ENCODE measurements at places on chromosomes 3 and 15. TPM values are rescaled to one million over a fixed set of nuclear protein-coding genes. Genes with fewer than 3 reads are reported as not detected.

DNA sequence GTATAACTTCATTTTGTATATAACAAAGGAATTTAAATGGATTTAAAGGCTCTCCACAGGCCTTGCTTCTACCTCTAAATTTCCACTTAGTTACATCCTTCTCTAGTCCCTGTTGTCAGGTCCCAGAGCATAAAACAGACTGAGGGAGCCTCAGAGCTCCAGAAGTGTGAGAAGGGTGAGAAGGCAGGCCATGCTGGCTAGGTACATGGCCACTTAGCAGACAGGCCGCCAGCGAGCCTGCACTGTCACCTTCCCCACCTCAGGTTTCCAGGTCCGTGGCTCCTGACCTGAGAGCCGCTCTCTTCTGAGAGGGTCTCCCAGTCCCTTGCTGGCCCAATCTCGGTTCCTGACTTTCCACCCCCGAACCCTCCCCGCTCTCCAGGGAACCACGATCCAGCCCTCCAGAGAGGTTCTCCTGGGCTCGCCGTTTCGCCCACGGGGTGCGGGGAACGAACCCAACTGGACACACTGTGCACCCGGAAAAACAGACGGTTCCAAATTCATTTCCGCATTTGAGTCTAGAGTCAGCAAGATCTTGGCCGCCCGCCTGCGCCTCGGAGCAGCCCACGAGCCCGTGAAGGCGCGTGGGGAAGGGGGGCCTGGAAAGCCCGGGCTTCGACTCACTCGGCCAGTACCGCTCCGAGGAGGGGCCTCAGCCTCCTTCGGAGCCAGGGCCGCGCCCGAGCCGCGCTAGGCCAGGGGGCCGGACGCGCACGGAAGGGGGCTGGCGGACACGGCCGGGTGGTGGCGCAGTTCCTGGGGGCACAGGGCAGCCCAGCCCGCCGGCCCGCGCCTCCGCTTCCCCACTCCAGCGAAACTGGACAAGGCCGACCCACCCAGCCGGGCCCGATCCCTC is 16.7 kb upstream of the SOX2 start:
- peak; percentile 57 for DNase-seq

DNA sequence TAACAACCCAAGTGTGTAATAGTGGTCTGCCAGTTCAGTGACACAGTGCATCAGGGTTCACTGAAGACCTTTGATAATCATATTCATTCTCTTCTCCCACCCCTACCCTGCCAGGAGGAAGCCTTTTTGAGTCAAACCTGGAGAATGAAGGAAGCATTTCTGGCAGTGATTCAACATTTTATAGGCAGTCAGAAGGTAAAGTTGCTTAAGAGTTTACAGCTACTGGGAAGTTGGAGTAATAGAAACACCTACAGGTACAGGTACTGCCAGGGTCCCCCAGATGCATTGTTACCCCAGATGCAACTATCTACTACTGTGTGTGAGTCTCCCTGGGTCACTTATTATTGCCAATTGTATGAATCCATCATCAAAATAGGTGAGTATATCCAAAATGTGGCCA is 146.9 kb upstream of the EIF1B start:
- DNase-seq, result no peak

DNA sequence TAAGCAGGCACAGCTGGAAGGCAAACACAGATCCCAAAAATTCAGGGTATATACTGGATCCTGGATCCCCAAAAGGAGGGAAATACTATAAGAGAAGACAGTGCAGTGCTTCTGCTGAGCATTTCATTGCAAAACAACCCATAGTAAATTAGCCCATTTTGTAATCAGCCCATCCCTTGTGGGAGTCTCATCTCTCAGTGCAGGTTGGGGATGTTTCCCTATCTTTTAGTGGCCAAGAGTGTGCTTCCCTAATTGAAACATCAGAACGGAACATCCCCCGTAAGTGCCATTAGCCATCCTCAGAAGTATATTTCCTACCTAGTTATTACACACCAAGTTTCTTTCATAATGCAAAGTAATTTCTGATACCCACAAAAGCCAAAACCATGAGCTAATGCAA is 11.2 kb upstream of the MTMR14 start:
- no peak for DNase-seq

DNA sequence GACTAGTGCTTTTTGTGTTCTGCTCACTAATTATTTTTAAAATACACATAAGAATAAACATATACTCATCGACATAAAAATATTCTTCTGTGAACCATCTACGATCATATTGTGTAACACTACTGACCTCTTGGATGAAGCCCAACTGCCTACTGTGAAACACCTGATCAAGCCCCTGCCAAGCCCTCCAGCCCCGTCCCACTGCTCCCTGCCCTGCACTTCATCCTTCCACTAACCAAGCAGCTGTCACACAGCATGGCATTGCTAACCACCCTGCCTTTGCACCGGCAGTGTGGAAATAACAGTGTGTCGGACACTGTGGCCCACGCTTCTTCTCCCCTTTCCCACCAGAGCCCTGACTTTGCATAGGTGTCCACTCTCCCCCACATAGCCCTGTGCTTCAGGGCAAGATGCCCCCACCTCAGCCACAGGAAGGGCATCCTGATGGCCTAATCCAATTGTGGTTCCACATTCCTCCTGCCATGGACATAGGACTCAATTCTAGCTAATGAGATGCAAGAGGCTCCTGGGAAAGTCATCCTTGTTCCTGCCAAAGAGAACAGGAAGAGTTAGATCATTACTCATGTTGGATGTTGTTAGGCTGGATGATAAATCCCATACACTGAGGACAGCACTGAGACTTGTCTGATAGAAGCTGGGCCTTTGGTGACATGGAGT is 35.0 kb upstream of the ARID3B start:
- DNase-seq, result no peak

- DNase-seq, result peak; percentile 24
Observed at GRCh38 chr15:91435113-91435512, 335.1 kb downstream of the SV2B start.

DNA sequence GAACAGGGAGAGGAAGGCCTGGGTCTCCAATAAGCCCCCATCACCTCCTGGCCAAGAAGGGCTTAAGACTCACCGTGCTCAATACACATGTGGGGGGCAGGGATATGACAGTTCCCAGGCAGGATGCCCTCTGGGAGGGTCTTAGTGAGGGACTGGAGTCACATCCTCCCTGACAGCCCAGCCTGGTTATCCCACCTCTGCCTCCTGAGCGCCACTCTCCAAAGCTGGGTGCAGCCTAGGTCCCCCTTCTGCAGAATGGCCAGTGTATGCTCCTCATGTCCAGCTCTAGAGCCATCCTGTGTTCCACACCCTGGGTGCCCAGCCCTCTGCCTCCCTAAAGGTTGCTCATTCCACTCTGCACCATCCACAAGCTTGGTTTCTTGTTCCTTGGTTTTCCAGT is 1.2 kb upstream of the SHISA5 start:
- DNase-seq, result no peak

DNA sequence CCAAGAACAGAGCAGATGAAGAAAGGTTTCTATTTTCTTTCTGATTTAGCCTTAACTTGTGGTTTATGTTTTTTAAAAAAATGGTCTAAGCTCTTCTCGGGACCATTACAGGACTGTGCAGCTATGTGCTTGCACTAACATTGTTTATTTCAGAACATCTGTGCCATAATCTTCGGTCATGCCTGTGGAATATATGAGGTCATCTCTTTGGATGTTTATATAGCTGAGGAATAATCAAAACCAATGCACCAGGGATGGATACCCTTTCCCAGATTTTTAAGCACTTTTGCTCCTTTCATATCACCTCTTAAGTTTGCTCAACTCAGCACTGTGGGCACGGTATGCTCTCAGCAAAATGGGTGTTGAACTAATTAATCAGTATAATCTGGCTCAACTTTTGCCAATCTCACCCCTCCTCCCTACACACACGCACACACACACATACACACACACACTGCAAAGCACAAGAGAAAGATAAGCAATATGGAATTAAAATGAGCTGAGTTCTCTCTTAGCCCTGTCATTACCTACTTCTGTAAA is 268.5 kb upstream of the TMC3 start:
- peak; percentile 97 for DNase-seq

DNA sequence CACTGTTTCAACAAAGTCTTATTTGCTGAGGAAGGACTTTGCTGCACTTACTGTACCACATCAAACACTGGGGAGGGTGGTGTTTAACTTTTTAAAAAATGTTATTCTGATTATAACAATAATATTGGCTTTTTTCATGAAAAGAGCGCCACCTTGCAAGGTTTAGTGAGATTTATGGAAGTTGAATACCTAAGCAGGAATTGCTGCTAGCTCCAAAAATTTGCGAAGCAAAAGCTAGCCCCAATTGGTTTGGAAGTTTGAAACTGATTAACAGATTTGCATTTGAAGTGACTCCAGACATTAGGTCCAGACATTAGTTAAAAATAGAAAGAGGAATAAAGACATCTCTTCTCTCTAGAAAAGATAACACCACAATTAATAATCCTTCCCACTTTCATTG is 6.7 kb downstream of the ZIC1 start:
- DNase-seq, result no peak

DNA sequence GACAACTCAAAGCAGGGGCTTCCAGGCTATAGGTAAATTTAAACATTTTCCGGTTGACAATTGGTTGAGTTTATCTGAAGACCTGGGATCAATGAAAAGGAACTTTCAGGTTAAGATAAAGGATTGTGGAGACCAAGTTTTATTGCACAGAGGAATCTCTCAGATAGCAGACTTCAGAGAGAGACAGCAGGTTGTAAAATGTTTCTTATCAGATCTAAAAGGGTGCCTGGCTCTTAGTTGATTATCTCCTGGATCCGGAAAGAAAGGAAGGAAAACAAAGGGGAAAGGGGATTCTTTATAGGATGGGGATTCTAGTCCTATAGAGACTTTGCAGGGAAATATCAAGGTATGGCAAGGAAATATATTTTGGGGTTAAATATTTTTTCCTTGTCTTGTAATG is 951.3 kb upstream of the SEMA6D start:
- DNase-seq, result no peak

GRCh38 chr15:101648356-101648755 is 3.8 kb downstream of the TM2D3 start:
- no peak for DNase-seq

DNA sequence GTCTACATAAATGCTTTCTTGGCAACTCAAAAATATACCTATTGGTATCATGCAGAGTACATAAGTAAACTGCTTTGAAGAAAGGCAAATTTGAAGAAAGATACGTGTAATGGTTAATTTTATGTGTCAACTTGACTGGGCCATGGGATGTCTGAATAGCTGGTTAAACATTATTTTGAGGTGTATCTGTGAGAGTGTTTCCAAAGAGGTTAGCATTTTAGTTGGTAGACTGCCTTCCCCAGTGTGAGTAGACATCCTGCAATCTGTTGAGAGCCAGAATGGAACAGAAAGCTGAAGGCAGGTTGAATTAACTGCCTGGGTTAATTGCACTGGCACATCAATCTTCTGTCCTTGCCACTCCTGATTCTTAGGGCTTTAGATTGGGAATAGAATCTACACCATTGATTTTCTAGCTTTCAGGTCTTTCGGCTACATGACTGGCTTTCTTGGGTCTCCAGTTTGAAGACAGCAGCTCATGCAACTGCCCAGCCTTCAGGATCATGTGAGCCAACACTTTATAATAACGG is 98.3 kb downstream of the CMSS1 start:
- no peak for DNase-seq

- no peak for DNase-seq
Observed at GRCh38 chr15:52236013-52236412, 44.8 kb upstream of the GNB5 start.

DNA sequence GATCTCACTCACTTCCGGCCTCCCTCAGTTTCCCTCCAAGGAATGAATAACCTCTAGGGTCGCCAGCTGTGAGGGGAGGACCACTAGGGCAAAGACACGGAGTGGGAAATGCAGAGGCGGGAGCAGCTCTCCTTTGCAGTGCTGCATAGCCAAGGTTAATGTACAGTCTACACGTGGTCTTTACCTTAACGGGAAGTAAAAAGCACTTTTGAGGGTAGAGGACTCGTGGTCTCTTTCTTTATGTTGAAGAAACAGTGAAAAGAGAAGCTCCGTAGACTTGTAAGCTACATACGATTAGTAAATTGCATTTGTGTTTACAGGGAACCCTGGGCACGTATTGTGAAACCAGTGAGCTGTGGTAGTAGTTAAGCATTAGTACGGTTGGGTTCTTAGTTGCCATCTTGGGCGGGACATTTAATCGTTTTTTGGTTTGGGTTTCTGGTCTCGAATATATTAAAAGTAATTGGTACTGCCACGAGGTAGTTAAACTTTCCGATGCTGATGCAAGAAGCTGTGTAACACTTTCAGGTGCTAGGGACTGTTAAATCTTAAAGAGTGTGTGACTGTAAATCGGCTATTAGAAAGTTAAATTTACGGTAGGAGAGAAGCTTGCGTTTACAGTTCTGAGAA is 828 bp downstream of the U2SURP start:
- DNase-seq, result peak; percentile 47

ANKRD63 gene
- total RNA-seq, result not detected

UBE2E1 gene
- 129 TPM for total RNA-seq

IL12A gene
- 72.5 TPM for total RNA-seq

AMOTL2 gene
- 74.6 TPM for total RNA-seq

AP3B2 gene
- 0.17 TPM for total RNA-seq
